LHCN-M2 (cell line): ENCODE measurements at places on chromosomes 7 and 10. TPM values are rescaled to one million over a fixed set of nuclear protein-coding genes. Genes with fewer than 3 reads are reported as not detected.

ATRNL1 gene
- total RNA-seq = 13.0 and 13.1 TPM in 2 replicates

C10orf95 gene
- total RNA-seq = 0.06 TPM in 1 of 2 replicates, not detected in the other

TMEM270 gene
- not detected in 2 replicates for total RNA-seq

CH25H gene
- total RNA-seq = 0.06 TPM in 2 replicates

GRCh38 chr7:31093282-31093681 is 41.2 kb downstream of the ADCYAP1R1 start:
- no peak for DNase-seq
